Calu3 (cell line): ENCODE measurements at places on chromosomes 3 and 15.

DNA sequence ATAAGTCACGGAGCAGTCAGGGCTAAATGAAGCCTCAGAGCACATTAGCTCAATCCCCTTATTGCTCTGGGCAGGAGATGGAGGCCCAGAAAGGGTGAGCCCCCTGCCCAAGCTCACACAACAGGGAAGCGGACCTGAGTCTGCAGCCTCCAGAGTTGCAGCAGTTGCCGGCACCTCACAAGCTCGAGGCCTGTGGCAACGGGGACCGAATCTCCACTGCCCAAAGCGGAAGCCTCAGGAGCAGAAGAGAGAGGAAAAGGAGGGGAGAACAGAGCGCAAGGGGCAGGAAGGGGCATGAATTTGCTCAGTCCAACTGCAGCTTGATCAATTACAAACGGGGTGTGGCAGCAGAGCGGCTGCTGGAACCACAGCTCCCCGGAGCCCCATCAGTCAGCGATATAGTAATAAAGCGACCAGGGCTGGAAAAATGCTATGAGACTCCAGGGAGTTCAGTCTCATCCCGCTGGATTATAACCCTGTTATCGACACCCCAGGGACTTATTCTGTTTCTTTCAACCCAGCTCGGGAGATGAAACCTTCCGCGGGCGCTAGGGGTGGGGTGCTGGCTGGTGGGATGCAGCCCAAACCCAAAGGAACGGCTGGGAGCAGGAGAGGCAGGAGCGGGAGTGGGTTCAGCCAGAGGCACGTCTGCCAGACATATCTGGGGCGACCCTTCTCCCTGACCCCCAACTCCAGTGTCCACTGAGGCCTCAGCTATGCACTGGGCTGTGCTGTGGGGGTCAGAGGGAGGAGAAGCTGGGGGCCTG is 219.7 kb upstream of the LINGO1 start:
- no peak for DNase-seq

DNA sequence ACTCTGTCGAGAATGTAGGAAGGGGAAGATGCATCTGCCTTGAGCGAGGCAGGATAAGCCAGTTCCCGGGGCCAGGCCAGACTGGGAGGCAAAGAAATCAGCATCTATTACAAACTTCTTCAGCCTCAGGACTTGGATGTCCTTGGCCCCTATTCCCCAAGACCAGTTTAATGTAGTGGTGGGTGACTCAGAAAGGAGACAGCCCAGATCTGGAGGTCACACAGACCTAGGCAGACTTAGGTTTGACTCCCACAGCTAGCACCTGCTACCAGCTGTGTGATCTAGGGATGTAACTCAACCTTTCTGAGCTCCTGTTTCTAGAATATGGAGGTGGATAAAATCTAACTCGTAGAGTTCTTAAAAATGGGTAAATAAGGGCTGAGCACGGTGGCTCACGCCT is 409.5 kb upstream of the PROK2 start:
- no peak for DNase-seq

DNA sequence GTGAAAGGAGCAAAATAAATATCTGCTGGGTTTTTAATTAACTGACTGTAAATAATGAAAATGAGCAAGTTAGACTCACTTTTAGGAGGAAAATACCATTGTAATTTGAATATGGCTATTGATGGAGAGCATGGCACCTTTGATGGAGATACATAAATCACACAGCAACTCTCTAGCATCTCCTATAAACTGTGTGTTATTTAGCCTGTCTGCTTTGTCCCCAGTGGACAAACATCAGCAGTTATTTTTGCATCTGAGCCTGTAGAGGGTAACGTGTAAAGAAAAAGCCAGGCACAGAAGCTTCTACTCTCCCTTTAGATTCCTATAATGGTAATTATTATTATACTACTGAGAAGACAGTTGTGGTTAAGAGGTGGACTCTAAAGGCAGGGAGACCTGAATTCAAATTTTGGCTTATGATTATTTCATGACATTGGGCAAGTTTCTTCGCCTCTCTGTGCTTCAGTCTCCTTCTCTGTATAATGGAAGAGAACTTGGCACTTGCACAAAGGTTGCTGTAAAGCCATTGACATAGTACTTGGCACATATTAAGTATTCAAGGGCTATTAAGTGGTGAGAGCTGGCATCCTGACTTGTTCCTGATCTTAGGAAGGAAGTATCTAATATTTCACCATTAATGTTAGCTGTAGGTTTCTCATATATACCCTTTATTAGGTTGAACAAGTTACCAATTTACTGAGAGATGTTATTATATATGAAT is 289.5 kb upstream of the TRIM42 start:
- no peak for DNase-seq

DNA sequence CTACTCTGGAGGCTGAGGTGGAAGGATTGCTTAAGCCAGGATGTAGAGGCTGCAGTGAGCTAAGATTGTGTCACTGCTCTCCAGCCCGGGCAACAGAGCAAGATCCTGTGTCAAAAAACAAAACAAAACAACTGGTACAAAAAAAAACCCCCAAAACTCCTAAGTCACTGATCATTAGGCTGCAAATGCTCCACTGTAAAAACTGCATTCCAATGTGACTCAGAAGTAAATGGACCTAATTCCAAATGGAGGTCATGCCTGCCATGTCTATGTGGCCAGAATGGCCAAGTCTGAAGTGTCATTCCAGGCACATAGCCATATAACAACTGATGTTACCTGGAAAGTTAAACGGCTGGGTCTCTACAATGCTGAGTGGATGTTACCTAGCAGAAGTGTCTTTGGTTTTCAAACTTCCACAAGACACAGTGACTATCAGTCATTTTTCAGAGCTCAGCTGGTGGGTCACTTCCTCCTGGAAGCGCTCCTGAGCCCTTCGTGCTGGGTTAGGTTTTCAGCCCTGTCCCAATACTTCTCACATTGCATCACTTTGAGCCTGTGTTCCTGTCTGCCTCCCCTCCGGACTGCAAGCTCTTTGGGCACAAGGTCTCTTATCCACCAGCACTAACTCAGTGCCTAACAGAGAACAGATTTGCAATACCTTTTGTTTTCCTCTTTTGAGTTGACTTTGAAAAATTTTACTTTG is 10.6 kb downstream of the FSTL1 start:
- no peak for DNase-seq

- no peak for DNase-seq
These were observed 94.7 kb downstream of the STAG1 start for GRCh38 chr3:136657526-136657925.

DNA sequence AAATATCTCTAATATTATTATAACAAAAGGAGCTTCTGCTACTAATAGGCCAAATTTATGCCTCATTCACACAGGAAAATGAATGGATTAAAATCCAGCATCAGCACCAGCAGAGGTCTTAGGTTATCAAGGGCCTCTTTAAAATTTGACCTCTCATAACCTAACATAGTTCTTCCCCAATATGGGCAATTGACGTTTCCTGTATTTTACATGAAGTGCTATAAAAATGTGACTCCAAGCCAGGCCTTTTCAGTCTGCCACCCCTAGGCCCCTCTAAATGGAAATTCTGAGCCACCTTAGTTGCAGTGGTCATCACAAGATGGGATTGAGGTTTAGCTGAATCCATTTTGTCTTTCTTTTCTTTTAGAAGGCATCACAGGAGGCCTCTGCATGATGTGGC is 70.1 kb downstream of the CASR start:
- no peak for DNase-seq

- DNase-seq = no peak
These were observed 488.7 kb upstream of the PROK2 start for GRCh38 chr3:72273615-72274014.

DNA sequence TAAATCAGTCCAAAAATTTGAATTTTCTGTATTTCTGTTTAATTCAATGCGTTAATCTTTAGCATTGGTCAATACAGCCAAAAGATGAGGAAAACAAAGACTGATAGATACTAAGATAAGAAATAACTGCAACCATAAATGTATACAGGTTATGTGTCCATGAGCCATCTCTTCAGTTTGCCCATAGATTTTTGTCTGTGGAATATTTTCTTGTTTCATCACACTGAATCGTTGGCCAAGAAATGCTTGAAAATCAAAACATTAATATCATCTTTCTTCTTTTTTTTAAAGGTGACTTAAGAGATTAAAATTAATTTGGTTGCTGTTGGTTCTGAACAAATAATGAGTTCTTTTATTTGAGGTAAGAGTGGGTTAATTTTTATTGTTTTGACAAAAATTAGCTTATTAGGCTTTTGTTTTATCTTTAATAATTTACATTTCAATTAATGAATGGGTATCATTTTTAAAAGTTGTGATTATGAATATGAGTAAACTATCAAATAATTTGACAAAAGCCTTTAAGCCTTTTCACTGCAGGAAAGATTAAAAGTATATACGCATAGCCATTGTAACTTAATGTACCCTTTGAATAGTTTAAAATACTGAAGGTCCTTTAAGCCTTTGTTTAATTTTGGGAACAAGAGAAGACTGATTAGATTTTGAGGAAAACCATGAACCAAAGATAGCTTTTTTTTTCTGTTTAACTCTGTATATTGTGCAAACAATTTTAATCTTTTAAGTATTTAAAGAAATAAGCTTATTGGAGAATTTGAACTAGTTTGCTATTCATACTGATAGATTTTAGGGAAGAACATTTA is 14.7 kb upstream of the CHD2 start:
- no peak for DNase-seq

DNA sequence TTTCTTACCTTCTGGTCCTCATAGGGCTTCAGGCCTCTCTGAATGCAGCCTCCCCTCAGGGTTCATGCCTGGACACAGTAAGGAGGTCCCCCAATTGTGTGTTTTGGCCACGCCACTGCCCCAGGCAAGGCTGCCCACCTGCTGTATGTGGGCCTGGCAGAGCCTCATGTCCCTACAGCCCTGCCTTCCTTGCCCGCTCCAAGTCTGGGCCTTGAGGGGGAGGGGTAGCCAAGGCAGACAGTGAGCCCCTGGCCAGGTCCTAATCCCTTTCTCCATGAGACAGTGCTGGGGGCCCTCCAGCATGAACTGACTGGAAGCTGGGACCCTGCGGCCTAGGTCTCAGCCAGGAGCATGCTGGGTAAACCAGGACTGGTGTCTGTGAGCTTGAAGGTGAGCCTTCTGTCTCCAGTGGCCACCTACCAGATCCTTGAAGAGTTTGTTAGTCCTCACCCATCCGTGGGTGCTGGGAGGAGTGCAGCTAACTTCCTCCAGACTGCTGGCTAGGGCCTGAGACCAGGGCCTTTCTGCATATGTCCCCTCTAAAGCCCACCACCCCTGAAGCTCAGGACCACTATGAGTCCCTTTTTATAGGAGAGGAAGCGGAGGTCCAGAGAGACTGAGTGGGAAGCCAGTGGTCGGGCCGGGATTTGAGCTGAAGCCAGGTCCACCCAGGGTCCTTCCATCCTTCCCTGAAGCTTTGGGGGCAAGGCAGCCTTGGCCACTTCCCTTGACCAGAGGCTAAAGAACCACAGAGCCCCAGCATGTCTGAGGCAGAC is 8.7 kb downstream of the ZBTB47 start:
- no peak for DNase-seq

DNA sequence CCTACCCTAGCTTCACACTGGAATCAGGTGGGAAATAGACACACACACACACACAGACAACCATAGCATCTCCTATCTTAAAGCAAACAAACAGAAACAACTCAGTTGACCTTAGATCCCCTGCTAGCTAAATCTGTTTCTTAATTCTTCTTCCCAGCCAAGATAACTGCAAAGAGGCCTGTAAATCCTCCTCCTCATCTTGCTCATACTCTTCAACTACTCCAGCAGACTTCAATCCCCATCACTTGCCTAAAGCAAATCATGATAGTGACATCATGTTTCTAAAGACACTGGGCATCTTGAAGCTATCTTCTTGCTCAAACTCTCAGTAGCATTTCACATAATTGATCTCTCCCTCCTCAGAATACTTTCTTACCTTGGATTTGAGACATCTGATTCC is 303.0 kb downstream of the RBMS3 start:
- no peak for DNase-seq

GRCh38 chr3:48222616-48223513 is at the start of gene CAMP:
Gene CAMP, plus strand, starts transcription at chr3:48223495. Its CDS starts 17 bp downstream, at chr3:48223512.
- peak; percentile 92 for DNase-seq

- DNase-seq = no peak
These were observed 807.6 kb upstream of the LMCD1 start for GRCh38 chr3:7693976-7694375.

GRCh38 chr3:71419369-71419768 is 164.2 kb downstream of the FOXP1 start:
- DNase-seq = no peak

GRCh38 chr3:173892547-173892946 is 495.0 kb downstream of the NLGN1 start:
- DNase-seq = peak; percentile 23

DNA sequence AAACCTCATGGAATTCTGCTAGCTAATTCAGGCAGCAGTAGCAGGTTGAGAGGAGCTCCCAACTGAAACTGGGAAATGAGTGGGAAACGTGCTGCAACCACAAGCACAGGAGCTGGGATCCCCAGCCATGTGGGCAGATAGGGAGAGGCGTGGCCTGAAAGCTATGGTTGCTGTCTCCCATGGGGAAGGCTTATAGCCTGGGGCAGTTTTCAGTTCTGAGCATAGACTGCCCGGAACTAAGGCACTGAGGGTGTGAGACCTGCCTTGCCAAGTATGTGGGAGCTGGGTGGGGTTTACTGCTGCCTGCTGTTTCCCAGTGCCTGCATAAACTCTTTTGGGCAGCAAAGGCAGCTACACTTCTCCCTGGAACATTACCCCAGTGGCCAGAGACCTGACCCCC is 229.5 kb downstream of the TUSC7 start:
- peak; percentile 16 for DNase-seq

DNA sequence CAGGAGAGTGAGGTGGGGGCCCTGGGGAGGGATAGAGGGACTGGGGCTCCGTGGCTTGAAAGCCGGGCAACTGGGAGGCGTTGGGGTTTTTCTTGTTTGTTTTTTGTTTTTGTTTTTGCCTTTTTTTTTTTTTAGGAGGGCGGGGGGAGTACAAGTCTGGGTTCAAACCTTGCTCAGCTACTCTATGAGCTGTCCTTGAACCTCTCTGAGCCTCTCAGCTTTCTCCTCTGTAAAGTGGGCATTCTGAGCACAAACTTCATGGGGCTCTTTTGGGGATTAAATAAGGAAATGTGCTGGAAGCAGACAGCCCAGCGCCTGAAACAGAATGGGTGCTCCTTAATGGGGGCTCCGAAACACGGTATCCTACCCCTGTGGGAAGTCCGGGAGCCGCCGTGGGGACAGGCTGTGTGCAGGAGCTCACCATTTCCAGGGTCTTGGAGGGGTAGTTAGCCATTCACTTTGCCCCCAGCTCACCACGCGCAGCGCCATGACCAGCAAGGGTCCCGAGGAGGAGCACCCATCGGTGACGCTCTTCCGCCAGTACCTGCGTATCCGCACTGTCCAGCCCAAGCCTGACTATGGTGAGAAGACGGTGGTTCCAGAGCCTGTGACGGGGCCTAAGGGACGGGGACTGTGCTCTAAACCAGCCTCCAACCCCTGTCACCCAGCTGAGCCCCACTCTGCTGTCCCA is 388 bp downstream of the ACY1 start:
- no peak for DNase-seq
